ENCODE measurements at places on chromosomes 1 and 21. TPM values are rescaled to one million over a fixed set of nuclear protein-coding genes. Genes with fewer than 3 reads are reported as not detected.

ST3GAL3 gene
- total RNA-seq: 2.1 TPM

DNAH14 gene
- 16.2 TPM for total RNA-seq

CACNA1S gene
- not detected for total RNA-seq

FCGR3A gene
- not detected for total RNA-seq

ACTL8 gene
- 1.9 TPM for total RNA-seq

ALG14 gene
- total RNA-seq: 2.8 TPM

RHOU gene
- 7.2 TPM for total RNA-seq

LRRN2 gene
- 13.7 TPM for total RNA-seq

TMEM59 gene
- total RNA-seq: 141 TPM

LCE6A gene
- total RNA-seq: not detected

PLA2G2A gene
- total RNA-seq: not detected

GBP3 gene
- total RNA-seq: 1.2 TPM

ATP6V1G3 gene
- not detected for total RNA-seq

GPR89B gene
- total RNA-seq: 4.8 TPM

CLCNKB gene
- total RNA-seq: not detected

RAB7B gene
- total RNA-seq: 2.0 TPM

PCSK9 gene
- total RNA-seq: 4.4 TPM

KIAA1614 gene
- 0.38 TPM for total RNA-seq

NBPF12 gene
- 6.0 TPM for total RNA-seq

ADORA3 gene
- not detected for total RNA-seq

SPATA21 gene
- 0.06 TPM for total RNA-seq

SLC22A15 gene
- total RNA-seq: 0.49 TPM

OR2M3 gene
- not detected for total RNA-seq

GSTM5 gene
- not detected for total RNA-seq

LCE2B gene
- not detected for total RNA-seq

G0S2 gene
- total RNA-seq: 3.8 TPM

MRPL24 gene
- 207 TPM for total RNA-seq

AGMAT gene
- total RNA-seq: 6.1 TPM

AK5 gene
- 8.7 TPM for total RNA-seq

OLFML2B gene
- total RNA-seq: 0.35 TPM

ERMAP gene
- 3.4 TPM for total RNA-seq

MIB2 gene
- 20.0 TPM for total RNA-seq

PCBP3 gene
- total RNA-seq: 0.77 TPM

RNPEP gene
- 93.7 TPM for total RNA-seq

GBP6 gene
- total RNA-seq: not detected

TNFRSF4 gene
- total RNA-seq: 0.13 TPM

AK4 gene
- 25.6 TPM for total RNA-seq

S100A14 gene
- 0.40 TPM for total RNA-seq

LAPTM5 gene
- 0.18 TPM for total RNA-seq

E2F2 gene
- total RNA-seq: 2.6 TPM

PCP4 gene
- total RNA-seq: not detected

FCRL6 gene
- total RNA-seq: not detected

CHML gene
- 10.2 TPM for total RNA-seq

SYT14 gene
- 0.11 TPM for total RNA-seq

AKR7A3 gene
- 0.16 TPM for total RNA-seq

C4BPA gene
- total RNA-seq: 0.58 TPM

CATSPERE gene
- 0.05 TPM for total RNA-seq

CLIC6 gene
- total RNA-seq: 0.04 TPM

LENEP gene
- total RNA-seq: not detected
